NCI-H2081 treated with DMSO at 0.1 percent for 48 hours (cell line): ENCODE measurements at places on chromosomes 1 and 21.

DNA sequence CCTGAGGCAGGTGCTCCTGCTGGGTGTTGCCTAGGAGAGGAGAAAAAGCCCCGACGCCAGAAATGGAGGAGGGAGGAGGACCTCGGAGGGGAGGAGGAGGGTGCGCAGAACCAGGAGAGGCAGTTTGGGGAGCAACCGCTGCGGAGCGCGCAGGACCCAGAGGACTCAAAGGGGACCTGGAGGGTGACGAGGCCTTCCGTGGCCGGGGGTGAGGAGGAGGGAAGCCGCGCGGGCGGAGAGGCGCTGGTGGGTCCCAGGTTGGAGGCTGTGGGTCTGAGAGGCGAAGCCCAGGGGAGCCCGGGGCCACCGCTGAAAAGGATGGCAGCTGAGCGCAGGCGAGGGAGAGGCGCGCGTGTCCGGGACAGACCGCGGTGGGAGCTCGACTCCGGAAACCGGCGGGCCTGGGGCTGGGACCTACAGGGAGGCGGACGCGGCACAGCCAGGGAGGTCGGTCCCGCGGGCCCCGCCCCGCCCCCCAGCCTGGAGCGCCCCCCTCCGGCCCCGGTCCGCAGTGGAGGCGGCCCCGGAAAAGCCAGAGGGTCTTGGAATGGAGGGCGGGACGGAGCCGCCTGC lies 15.1 kb downstream of the RNF223 start:
- DNase-seq = no peak

DNA sequence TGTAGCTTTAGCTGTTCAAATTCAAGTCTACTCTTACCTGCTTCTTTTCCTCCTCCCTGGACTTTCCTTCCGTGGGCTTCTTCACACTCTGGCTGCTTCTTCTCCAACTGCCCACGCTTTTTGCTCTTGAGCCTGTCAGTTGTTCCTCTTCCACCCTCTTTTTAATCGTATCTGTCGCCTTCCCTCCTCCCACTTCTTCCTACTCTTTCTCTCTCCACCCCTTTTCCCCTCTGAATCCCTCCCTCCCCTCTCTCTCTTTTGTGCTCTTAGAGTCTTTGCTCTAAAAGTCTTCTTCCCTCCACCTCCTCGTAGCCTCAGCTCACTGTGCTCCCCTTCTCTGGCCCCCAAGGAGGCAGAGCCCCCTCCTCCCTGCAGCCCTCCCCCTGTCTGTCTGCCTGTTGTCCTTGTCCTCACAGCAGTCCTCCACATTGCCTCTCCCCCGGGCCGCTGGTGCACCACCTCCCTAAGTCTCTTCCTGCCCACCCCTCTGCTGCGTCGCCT lies 12.9 kb upstream of the GJA5 start:
- DNase-seq = no peak

DNA sequence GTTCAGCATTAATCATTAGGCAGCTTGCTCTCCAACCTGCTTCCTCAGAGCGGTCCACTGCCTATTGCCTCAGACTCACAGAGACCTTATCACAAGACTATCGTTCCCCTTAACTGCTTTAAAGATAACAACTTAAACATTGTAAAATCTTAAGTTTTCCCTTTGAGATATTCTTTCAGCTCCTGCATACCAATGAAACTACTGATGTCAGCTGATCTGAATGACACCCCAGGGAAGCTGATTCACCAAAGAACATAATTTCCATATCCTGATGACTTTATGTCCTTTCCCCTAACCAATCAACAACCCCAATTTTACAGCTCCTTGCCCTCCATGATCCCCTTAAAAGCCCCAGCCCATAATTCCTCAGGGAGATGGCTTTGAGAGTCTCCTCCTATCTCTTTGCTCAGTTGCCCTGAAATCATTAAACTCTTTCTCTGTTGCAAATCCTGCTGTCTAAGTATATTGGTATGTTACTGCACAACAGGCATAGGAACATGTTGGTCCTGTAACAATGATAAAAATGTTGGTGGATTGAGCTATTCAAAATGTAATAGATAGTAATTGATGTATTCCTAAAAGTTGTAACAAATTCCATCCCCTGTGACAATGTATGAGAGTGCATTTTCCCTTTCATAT lies 621.4 kb upstream of the RGS18 start:
- no peak for DNase-seq

DNA sequence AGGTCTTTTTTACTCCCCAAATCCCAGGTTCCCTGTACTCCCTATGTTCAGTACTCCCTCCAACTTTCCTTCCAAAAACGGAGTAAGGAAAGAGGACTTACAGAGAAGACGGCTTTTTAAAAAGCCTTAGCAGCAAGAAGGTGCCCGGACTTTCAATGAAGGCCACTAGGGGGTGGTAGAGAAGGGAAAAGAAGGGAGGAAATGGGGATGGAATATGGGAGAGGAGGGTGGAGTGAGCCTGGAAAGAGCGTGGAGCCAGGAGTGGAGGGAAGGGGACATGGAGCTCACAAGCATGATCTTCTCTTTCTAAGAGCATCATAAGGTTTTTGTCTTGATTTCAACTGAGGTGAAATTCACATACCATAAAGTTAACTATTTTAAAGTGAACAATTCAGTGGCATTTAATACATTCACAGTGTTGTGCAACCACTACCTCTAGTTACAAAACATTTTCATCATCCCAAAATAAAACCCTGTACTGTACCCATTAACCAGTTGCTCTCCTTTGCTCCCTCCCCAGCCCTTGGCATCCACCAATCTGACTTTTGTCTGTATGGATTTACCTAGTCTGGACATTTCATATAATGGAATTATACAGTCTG lies 129.9 kb downstream of the ZNF281 start:
- DNase-seq = no peak

DNA sequence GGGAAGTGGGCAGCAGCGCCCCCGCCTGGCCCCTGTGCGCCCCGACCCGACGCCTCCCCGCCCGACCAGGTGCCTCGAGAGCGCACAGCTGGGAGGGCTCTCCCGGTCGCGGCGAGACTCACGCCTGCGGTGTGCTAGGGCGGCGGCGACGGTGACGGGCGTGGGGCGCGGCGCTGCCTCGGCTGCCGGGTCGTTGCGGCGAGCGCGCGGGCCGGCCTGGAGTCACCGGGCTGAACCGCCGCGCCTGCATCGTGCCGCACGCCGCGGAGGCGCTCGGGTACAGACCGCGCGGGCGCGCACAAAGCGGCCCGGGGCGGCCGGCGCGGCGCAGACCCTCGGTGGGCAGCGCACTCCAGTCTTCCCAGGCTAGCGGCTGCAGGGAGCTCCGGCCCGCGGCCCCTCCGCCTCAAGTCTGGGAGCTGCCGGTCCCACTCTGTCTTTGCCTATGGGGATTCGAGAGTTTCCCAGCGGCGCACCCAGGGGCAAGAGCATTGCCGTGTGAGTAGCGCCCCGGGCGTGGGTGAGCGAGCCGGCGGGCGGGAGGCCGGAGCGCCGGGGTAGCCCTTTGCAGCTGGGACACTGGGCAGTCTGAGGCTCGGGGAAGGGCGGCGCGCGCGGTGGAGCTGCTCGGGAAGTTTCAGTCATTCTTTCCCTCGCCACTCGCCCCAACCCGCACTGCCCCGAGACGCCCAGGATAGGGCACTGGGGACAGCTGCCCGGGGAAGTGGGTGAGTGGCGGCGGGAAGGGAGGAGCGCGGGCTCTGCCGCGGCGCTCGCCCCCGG lies at the start of gene SLC35F3:
SLC35F3 (plus strand) TSS at position 44 of the 783 bp plus-strand sequence.
- DNase-seq = no peak

DNA sequence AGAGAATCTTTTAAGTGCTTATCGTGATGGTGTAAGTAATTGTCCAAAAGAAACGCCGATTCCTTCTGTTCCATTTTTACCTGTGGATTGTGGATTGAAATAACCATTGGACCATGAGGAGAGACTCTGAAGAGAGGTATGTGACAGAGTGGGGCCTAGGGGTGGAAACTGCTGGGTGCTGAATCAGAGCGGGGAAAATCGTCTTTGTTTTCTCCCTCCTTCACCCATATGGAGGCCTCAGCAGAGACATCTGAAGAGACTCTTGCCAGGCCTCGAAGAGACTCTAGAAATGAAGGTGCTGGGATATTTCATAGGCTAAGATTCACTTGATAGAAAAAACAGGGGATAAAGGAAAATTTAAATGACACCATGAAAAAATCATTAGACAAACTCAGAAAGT lies 1327.0 kb downstream of the BRINP3 start:
- DNase-seq = no peak

DNA sequence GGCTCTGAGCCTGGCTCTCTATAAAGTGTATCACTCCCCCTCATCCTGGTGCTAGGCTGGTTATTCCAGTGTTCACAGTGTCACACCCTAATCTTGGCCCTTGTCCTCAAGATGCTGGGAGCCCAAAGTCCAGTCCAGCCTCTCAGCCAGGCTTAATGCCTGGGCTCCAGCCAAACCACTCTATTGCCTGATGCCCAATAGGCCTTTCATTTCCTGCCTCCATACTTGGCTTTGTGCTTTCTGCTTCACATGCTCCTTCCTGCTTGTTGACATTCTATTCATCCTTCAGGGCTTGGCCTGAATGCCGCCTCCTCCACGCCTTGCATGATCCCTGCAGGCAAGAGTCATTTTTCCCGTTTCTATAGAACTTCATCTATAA lies 1.7 kb downstream of the KLHDC8A start:
- DNase-seq = no peak

DNA sequence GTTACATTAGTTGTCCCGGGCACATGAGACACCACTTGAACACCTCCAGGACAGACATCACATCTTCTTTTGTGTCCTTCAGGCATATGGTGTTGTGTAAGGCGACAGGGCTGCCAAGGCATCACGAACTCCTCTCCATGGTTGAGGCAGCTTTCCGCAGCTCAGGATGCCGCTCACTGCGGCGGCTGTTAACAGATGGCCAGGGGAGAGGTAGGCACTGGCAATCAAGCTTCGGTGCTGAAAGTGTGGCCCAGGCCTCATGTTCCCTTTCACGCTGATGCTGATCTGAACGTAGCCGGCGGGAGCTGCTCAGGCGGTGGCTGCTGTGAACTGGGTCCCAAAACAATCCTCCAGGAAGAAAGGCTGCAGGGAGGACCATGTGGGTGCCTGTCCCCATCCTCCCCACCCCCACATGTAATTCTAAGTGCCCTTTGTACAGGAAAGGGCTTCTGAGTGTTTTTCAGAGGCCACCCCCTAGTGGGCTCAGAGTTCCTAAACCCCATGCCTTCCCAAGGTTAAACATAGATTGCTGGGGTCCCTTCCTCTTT lies 287.1 kb upstream of the AJAP1 start:
- no peak for DNase-seq
